ENCODE measurements at places on chromosomes 13 and 19.
A peak's percentile ranks its signal among the peaks of the same experiment; 100 is the strongest.

- DNase-seq: peak; percentile 79
Measured at GRCh38 chr19:44807652-44808462, 1.0 kb upstream of the BCAM start.

GRCh38 chr19:46489445-46490272, 6.0 kb downstream of the PNMA8B start:
- no peak for DNase-seq

DNA sequence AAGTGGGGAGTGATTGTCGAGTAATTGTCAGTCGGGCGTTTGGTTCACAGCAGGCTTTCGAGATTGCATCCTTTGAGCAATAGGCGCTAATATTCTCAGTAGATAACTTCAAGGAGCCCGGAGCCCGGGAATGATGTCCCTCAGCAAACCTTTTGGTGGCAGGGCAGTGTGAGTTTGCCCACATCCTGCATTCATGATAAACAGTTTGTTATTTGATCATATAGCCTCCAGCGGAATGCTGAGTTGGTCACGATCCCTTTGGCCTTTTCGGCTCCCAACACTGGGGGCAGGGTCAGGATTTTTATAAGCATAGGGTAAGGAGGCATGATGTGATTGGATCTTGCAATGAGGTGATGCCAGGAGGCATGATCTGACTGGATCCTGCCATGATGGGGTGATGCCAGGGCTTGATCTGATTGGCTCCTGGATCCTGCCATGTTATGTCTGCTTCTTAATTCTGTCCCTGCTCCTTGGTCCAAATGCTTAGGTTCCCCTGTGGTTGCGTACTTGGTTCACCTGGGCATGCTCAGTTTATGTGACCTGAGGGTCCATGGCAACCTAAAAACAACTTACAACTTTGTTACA, 38.2 kb upstream of the IGSF23 start:
- DNase-seq: no peak

DNA sequence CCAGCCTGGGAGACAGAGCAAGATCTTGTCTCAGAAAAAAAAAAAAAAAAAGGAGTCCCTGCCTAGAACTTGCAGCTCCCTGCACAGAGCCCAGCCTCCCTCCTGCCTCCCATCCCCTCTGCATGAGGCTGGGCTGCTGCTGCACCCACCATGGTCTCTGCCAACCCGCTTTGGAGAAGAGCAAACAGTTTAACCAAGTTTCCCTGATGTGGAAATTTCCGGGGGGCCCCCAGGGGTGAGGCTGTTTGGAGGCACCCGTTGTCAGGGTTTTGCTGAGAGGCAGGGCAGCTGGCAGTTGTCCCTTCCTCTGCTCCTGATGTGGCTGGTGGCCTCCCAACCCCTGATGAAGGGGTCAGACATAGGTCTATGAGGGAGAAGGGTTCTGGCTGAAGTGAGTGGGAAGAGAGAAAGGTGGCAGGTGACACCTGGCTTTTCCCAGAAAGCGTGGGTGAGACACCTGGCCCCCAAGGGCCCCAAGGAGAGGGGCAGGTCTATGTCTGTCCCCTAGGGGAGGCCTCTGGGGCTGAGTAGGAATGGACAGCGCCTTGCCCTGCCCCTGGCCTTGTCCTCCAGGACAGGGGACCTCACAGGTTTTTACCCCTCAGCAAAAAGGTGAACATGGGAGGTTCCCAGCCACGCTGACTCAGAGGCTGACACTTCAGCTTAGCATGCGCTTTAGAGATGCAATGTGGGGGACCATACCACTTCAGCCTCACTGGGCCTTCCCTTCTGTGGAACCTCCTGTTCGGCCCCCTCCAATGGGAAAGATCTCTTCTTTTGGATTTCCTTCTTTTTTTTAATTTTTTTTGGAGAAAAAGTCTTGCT, 5.5 kb downstream of the LRP3 start:
- DNase-seq: no peak

GRCh38 chr13:98492335-98493041, 84.4 kb downstream of the STK24 start:
- no peak for DNase-seq

DNA sequence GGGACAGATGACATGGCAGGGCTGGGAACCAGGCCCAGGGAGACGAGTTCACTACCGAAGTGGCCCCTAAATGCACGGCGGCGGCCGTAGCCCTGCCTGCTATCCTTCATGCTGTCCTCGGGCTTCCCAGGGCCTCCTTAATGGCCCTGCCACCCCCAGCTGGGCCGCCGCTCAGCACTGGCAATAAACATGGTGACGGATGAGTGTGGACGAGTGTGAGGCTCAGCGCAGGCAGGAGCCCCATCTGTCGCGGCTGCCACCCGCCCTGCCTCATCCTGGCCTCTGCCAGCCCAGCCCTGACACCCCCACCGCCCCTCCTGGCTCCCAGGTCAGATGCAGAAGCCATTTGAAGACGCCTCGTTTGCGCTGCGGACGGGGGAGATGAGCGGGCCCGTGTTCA, 13.6 kb downstream of the PIN1 start:
- no peak for DNase-seq

DNA sequence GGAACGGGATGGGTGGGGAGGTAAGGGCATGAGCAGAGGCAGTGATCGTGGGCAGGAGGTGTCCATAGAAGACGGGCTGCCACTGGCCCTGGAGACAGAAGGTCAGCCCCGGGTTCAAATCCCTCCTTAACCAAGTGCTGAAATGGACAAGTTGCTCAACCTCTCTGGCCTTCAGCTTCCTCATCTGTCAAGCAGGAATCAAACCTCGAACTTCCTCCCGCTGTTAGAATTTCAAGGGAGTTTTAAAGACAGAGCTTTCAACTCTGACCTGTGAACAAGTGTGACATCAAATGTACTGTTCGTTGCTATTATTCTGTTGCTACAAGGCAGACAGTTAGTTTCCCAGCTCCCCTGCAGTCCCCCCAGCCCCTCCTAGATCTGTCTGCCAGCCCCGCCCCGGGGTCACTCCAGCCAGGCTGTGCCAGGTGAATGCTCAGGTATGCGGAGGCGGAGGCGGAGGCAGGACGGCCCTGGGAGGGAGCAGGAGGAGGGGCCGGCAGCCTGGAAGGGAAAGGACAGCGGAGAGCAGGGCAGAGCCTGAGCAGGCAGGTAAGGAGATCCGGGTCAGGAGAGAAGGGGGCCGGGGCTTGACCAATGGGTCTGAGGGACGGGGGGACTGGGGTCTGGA, at the start of gene EPS8L1:
TSS of gene EPS8L1 (plus strand) at position 499 of the 628 bp plus-strand sequence. CDS start 576 bp downstream, outside the sequence.
- no peak for DNase-seq

DNA sequence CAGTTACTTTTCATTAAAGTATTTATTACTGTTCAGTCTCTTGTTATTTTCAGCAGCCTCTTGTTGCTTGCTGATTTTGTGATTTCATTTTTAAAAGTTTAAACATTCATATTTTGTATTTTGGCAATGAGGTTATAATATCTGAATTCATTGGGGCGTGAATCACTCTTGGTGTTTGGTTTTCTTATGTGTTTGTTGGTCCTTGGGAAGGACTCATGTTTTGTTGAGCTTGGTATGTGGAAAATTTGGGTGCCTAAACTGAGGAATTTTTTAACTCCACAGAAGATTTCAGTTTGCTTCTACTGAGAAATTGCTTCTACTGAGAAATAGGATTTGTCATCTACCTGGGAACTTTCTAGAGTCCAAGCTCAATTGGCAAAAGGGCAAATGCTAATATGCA, 38.2 kb downstream of the PDS5B start:
- DNase-seq: no peak

GRCh38 chr13:52665325-52665724, 12.7 kb downstream of the SUGT1 start:
- DNase-seq: peak; percentile 2

- no peak for DNase-seq
Measured at GRCh38 chr13:109204252-109204651, 574.8 kb downstream of the MYO16 start.

- DNase-seq: no peak
Measured at GRCh38 chr13:113656003-113656588, 1.9 kb downstream of the ATP4B start.

- no peak for DNase-seq
Measured at GRCh38 chr13:105627270-105627669, 908.2 kb downstream of the EFNB2 start.

DNA sequence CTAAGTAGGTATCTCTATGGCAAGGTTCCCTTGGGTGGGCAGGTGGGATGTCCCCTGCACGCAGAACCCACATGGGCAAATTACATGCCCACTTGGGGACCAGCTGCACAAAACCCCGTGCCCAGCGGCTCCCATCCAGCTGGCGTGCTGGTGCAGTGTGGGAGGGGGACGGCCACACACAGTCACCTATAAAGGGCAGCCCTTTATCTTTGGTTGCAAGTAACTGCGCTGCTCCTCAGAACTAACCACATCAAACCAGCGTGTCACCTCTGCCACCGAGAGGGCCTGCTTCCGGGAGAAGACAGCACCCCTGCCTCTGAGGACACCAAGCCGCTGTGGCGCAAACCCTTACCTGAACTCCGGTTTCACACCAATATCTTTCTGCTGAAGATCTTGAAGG, 32.2 kb downstream of the ANKRD27 start:
- DNase-seq: no peak

DNA sequence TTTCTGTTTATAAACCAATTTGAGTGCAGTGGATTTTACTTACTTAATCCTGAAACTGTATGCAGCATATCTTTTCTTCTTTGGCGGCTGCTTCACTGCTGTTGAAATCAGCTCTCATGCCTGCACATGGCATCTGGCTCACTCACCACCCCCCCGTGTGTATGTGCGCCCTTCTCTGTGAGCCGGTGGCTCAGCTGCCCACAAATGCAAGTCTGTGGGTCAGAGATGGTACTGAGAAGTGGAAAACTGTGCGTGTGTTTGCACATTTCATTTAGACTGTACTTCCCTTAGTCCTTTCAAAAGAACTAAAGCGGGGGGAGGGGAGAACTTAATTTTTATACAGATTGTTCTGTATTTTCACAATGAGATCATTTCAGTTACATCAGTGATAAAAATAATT, 307.6 kb downstream of the SHISA2 start:
- no peak for DNase-seq

DNA sequence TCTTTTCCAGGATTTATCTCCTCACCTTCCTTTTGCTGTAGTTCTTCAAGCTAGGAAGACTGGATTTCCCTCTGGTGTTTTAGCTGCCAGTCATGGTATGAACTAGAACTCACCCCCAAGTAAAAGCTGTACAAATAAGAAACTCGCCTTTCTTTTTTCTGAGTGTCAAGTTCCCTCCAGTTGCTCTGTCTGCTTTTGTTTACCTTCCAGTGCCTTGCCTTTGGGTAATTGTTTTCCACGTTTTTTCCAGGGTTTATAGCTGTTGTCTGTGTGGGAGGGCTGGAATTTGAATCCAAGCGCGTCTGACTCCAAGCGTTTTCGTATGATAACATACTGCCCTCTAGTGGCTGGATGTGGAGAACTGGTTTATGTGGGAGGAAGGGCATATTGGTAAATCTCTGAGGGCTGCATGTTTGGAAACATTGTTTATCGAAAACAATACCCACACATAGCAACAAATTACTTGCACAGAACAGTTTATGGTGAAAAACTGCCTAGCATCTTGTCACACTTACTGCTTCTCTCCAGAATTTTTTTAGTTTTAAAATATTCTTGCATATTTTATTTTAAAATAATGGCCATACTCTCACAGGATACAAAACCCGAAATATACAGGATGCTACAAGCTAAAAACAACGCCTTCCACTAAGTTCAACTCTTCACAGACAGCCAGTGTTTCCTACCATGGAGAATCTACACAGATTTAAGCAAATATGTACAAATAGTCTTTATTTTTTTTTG, 19.2 kb downstream of the RCN3 start:
- DNase-seq: peak; percentile 81

- no peak for DNase-seq
Measured at GRCh38 chr13:48486836-48487235, 46.0 kb downstream of the RCBTB2 start.

DNA sequence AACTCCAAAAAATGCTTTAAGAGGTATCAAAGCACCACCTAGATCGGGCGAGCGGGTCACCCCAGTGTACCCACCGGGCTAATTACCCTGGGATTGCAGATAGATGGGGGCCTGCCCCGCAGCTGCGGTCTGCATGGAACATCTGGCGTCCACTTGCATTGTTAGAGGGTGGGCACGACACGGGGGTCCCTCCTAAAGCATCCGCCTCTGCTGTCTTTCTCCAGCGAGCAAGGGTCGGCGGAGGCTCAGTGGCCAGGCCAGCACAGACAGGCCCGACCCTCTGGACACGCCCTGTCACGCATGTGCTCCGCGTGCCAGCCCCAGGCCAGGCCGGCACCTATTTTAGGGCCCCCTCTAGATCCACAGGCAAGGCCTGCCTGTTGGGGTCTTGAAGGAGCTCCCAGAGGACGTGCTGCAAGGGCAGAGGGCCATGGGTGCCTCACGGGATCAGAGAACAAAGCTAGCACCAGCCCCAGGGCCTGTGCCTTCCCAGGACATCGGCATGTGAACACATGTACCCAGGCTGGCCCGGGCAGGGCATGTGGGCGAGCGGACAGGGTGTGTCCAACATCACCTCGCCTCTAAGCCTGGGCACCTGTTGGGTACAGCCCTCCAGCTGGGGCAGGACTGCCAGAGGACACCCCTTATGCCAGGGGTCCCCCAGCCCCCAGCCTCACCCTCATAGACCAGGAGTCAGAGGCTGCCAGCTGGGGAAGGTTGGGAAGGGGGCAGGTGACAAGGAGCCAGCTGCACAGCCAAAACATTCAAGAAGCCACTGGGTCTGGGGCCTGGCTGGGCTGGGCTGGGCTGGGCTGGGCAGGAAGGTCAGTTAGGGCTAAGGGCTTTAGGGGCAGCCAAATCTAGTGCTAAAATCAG, 35.6 kb upstream of the NANOS3 start:
- no peak for DNase-seq

DNA sequence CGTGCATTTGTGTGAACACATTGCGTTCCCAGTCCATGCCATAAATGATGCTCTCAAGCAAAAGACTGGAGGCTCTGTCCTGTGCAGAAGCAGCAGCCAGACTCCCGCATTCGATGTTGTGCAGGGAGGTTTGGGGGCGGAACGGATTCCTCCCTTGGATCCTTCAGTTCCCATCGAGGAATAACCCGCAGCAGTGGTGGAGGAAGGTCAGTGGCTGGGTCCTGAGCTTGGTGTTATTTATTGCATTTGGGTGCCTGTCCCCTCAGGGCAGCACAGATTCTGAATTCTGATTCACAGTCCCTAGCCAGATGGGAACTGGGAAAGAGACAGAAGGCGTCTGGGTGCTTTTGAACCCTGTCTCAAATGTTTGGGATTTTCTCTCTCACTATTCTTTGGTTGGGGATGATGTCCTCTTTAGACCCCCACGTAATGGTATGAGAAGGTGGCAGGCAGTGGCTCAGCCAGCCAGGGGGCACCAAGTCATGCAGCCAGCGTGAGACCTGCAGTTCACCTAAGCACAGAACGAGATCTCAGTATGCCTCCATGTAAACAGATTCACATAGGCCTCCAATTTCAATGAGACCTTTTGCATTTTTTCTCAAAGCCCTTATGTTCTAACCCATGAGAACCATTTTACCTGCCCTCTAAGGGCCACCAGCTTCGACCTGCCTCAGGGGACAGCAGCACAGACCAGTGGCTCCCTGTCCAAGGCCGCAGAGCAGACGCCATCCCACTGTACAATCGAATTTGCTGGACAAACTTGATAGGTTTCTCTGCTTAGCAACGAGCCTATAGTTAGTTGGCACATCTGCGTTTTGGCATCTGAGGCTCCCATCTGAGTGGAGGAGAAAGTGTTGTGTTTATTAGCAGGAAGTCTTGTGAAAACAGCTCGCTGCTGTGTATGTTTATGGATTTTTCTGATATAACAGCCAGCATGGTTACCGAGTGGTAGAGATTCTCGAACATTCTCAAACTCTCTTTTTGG, 17.8 kb downstream of the KCTD15 start:
- no peak for DNase-seq

- DNase-seq: no peak
Measured at GRCh38 chr13:108940121-108940520, 310.7 kb downstream of the MYO16 start.

GRCh38 chr19:54418030-54418929, 3.0 kb downstream of the TTYH1 start:
- peak; percentile 44 for DNase-seq

All from urothelium cell line (cell line).